ENCODE measurements at places on chromosomes 1 and 21.

DNA sequence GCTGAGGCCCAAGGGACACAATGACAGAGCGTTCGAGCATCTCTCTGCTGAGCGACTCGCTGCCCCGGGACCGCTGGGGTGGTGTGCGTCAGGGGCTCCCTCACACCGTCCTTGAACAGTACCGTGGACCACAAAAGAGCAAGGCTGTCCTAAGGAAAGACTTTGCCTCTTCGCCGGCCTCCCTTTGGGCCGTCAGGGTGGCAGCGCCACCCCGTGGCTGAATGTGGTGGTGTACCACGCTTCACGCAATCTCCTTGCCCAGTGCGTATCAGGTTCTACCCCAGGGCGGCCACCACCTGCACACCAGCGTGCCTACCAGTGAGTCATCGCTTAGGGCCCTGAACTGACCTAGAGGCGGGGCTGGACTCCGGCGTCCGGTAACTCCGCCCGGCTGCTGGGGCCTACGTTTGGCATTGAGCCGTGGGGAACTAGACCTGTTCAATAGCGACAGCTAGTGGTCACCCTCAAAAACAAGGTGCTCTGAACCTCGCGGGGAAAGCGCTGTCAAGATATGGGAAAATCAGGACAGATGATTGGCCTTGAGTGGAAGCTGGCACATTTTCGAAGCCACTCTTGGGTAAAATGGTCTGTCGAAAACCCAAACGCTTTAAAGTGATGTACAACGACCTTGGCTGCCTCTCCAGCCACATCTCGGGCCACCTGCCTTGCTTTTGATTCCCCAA, 8.1 kb upstream of the TRAF3IP3 start:
- peak; percentile 60 for DNase-seq

- no peak for DNase-seq
These were observed 803.2 kb downstream of the PLA2G4A start for GRCh38 chr1:187631984-187632383.

- peak; percentile 73 for DNase-seq
These were observed 22.2 kb upstream of the PRSS38 start for GRCh38 chr1:227793079-227793947.

DNA sequence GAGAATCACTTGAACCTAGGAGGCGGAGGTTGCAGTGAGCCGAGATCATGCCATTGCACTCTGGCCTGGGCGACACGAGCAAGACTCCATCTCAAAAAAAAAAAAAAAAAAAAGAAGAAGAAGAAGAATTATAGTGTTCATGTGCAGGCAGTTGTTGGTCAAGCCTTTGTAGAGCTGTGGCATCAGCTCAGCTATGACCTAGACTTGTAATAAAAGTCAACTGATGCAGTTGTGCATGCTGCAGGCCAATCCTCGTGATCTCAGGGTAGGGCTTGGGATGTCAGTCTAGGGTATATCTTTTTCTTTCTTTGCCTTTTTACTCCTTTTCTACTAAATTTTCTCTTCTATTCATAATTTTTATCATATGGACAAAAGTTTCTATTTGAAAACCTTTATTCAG, 76.2 kb downstream of the C1orf21 start:
- no peak for DNase-seq

DNA sequence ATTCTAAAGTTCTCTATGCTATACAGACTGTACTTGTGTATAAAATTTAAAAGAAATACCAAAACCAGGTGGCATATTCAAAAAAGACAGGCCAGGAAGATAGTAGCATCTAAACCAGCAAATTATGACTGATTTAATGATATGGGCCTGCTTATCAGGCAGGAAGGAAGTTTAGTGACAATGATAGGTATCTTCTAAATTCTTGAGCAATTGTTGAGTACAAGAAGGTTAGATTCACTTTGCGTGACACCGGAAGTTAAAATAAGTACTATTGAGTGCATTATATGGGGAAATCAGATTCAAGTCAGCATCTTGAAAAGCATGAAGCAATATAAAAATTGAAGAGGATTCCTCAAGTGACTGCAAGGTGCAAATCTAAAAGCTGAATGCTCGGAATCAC, 186.8 kb upstream of the RGS18 start:
- no peak for DNase-seq

GRCh38 chr1:203117611-203118575, 9.6 kb upstream of the ADORA1 start:
- peak; percentile 9 for DNase-seq

- DNase-seq, result no peak
These were observed 11.6 kb downstream of the AHDC1 start for GRCh38 chr1:27592232-27592930.

DNA sequence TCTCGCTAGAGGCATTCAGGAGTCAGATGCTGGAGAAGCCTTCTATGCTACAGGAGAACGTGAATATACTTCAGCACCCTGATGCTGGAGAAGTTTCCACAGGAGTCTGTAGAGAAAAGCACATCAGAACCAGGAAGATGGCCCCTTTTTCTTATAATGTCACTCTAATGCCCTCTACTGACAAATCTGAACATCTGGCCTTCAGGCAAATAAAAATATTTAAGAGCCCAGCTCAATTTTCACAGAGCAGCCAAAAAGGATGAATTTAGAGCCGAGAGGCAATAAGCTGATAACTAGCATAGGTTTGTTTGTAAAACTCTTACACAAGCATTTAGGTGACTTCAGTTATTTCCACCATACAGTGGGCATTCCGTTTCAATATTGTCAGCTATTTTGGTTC, 3.8 kb upstream of the RRP15 start:
- DNase-seq, result no peak

DNA sequence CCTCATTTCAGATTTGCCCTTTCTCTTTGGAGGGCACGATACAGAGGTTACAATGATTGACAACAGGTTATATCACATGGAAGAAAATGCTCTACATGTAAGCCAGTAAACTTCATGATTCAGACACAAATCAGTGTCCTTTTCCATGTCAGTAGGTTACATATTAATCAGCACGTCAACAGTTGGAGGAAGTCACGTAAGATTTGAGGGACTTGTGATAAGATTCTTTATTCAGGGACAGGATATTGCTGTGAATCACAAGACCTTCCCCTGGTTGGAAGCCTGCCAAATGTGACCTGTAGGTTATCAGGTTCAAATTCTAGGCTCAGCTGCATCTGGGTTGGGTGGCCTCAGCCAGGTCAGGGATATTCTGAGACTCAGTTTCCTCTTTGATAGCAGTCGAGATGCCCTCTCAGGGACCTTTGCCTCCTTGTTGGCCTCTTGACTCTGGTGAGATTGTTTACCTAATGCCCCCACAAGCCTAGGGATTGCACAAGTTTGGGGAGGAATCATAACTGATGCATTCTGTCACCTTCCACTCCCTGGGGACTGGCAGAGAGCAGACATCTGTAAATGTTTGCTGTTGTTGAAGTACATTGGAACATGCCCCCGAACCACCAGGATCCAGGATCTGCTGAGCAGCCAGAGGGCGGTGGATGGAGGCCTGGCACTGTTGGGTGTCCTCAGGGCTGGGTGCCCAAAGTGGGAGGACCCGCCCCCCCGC, 31.9 kb downstream of the SERINC2 start:
- no peak for DNase-seq

GRCh38 chr1:223628233-223629125, 37.0 kb downstream of the CAPN8 start:
- no peak for DNase-seq

DNA sequence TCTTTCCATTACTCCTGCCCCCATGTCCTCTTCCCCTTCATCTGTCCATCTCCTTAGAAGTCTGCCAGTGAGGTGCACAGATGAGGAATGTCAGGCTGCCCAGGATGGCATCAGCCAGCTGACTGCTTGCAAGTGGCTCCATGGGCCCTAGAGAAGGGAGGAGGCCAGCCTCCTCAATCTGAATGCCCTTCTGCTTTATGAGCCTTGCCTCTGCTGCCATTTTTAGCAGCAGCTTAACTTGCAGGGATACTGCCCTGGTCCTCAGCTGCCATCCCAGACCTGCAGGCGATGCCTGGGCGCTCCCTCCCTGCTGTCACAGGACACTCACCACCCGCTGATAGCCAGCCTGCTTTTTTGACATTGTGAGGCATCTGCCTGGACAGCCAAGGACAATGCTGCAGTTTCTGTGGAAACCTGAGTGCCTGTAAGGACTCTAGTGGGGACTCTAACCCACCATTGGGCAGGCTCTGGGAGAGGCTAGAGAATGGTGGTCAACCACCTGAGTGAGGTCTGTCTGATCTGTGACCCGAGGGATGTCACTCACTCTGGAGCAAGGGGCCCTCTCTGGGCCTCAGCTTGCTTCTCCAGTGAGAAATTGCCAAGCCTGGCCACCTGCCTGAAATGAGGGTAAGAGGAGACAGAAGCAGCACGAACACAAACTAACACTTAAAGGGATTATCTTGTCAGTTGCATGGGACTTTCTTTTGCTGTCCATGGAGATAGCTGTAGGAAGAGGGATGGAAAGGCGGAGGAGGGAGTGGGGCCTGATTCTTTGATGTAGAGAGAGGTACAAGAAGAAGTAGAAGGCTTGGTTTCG, 185.0 kb downstream of the MIS18A start:
- DNase-seq, result no peak

DNA sequence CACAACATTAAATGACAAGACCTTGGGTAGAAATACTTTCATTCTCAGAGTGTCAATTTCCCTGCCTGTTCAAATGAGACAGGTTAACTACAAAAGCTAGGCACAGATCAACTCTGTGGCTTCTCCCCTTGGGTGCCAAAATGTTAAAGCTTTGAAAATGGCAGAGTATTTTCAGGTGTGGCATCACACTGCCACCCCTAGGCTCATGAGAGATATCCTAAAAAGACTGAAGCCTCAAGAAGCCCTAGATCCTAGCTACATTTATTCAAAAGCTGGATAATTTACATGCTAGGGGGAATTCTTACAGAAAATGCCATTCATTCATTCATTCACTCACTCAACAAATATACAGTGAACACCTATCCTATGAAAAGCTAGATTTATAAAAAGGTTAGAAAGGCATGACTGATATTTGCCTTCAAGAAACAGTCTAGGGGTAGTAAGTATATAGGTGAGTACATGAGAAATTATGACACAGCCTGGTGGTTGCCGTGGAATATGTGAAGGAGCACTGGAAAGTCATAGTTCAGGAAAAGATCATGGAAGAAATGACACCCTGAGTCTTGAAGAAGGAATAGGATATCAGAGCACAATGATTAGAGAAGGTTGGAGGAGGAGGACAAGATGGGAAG, 15.9 kb upstream of the RAB4A start:
- DNase-seq, result no peak

GRCh38 chr1:87131809-87132283, 196.8 kb upstream of the LMO4 start:
- DNase-seq, result no peak

DNA sequence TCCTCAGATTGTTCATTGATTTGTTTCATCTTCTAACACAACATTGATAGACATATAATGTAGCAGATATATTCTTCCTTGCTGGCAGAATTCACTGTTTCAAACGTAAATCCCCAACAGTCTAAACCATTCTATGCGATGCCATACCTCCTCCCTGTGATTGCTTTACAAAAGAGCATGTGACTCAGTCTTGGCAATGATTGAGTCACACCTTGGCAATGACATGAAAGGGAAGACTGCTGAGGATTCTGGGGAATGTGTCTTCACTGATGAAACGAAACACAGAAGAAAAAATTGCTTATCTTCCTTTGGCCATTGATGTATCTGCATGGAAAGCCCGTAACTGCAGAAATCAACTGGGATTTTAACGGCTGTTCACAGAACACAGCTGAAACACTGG, 409.6 kb upstream of the ZRANB2 start:
- no peak for DNase-seq

DNA sequence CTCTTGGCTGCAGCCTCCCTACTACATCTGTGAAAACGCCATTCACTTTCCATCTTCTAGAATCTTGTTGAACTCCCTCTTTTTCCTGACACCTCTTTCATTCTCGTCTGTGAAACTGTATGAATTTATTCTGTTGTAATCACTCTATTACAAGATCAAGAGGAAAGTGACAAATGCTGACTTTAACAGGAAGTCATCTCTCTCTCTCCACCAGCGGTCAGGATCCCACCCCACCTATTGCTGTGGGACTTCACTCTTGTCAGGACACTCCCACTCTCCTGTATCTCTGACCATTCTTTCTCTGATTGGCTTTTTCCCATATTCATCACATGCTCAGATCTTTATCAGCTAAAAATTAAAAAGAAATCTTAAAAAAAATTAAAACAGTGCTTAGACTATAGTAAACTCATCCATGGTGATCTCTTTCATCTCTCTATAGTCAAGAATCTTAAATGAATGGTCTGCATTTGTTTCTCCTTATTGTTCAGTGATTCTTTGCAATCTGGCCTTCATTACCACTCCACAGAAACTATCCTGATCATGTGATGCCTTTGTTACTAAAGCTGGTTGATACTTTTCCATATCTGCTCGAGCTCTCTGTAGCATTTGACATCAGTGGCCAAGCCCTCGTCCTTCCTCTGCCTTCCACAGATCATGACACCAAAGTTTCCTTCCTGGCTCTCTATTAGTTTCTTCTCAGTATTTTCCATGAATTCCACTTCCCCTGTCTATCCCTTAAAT, 113.6 kb downstream of the UCHL5 start:
- no peak for DNase-seq

DNA sequence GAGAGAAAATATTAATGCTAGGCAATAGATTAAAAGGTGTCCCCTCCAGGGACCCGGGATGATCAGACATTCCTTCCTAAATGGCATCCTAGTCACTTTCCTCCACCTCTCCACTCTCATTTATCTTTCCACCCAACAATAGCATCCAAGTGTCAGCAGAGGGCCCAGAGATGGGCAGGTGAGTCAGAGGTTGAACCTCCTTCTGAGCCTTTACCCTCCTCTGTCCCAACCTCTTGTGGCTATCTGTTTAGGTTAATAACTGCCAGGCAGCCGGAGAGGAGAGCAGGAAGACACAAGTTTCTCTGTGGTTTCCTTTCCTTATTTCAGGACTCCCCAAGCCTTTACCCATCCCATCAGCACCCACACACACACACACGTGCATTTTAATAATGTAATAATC, 4.1 kb downstream of the GJA5 start:
- DNase-seq, result no peak

- no peak for DNase-seq
These were observed 381.0 kb downstream of the TTLL7 start for GRCh38 chr1:83617883-83618282.

DNA sequence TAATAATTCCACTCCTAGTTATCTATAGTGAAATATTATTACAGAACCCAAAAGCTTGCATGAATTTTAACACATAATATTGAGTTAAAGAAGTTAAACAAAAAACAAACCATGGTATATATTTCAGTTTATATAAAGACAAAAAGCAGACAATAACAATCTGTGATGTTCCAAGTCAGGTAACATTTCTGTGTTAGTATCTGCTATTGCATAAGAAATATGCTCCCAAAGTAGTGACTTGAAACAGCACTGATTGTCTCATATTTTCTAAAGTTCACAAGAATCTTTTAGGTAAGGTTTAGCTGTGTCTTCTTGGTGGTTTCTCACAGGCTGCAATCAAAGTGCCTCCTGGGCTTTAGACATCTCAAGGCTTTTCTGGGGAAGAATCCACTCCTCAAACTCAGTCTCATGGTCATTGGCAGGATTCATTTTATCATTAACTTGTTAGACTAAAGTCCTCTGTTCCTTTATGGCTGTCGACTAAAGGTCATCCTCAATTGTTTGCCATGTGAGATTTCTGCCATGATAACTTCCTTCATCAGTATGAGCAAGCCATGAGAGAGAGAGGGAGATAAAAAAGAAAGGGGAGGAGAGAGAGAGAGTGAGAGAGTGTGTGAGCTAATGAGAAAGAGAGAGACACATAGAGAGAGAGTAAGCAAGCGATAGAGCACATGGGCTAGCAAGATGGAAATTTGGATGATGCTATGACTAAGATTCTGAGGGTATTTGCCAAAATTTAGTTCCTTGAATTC, 19.9 kb downstream of the GBP1 start:
- DNase-seq, result no peak

GRCh38 chr1:10253755-10254154, 43.4 kb downstream of the KIF1B start:
- DNase-seq, result peak; percentile 44
